ENCODE measurements at places on chromosomes 3 and 15.

DNA sequence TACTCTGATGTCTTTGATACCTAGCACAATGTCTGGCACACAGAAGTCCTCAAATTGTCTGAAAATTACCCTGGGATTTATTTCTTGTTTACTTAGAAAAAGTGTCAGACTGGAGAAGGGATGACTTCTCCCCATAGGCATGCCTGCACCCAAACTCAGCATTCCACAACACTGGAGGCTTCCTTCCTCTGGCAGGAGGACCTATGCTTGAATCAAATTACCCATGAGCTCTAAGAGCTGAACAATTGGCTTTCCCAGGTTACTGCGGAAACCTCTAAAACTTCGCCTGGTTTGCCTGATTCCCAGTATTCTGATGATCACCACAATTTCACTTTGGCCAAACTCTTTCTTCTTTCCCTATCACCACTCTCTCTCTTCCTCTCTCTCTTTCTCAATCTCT, 217.4 kb downstream of the DIPK2A start:
- DNase-seq, result no peak

DNA sequence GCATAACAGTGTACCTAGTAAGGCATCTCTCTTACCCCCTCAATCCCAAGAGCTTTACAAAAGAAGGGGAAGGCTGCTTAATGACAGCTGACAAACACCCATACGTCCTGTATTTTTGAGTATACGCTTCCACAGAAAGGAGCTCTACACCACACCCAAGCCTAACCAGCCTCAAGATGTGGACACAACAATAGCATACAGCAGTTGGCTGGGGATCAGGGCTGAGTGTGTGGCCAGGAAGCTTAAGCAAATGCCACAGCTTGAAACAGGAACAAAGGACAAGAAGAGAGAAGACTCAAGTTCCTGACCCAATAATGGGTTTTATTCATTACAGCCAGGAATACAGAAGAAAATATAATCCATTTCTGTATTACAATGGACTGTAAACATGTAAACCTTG, 6.9 kb downstream of the HEXA start:
- no peak for DNase-seq

DNA sequence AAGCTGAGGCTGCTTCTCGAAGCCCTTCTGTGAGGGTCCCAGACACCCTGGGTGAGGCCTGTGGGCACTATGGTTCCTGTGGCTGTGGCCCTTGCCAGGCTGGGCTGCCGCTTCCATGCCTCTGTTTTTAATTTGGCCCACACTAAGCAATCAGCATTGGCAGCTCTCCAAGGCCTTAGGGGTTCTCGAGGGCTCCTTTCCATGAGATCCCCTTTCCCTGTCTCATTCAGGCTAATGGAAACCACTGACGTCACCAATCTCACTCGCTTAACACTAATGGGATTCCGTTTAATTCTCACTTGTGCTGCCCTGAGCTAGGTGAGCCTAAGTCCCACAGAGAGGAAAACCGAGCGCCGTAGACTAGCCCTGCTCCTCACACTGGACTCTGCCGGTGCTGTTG, 60.2 kb upstream of the RAB6B start:
- DNase-seq, result peak; percentile 32

DNA sequence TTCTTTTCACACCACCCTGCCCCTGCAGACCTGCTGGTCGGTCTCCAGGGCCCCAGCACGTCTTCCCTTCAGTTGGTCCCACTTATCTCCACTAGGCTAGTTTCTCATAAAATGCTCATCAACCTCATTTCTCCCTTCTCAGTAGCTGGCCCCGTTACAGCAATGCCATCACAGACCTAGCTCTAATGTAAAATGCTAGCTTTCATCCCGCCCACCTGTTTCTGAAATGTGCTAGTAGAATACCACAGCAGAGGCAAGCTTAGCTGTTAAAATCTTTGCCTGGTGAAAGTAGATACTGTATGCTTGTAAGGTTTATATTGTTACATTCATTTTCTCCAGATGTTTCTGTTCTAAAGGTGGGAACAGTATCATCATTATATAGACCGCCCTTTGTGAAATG, 13.1 kb downstream of the MKRN2OS start:
- no peak for DNase-seq

DNA sequence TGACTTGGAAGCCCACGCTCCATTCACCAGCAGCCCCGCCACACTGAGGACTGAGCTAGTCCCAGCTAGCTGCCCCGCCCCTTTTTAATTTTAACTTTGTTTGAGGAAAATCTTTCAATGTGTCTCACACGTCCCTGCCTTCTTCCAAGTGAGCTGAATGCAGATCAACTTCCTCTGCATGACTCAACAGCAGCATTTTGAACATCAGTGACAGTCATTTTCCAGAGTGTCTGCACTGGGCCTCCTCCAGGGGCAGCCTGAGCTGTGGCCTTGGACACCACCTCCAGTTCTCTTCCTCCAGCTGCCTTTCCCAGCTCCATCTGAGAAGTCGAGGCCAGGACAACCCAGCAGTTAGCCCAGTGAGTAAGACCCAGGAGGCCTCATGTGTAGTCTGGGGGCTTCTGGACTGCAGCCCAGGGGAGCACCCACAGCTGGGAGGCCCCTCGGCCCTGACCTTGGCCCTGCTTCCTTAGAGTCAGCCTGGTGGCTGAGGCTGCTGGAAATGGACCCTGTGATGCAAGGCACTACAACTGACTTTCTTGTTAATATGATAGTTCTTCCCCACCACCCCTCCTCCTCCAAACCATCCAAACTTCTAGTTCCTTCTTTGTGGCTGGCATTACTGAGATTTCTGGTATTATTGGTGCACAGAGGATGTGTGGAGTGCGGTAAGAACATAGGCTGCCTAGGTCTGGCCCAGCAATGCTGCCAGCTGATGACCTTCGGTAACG, 21.4 kb upstream of the ESYT3 start:
- DNase-seq, result no peak

- no peak for DNase-seq
These were observed 28.5 kb downstream of the RORA start for GRCh38 chr15:61200626-61201025.

GRCh38 chr15:57751177-57751800, 44.8 kb downstream of the POLR2M start:
- no peak for DNase-seq

- DNase-seq, result no peak
These were observed 91.1 kb upstream of the TPM1 start for GRCh38 chr15:62951481-62951880.

All from AG09319 (cell line).